WERI-Rb-1 (cell line): ENCODE measurements at places on chromosomes 7 and 10.

GRCh38 chr7:129882531-129882930 is 70.2 kb downstream of the UBE2H start:
- no peak for DNase-seq

- no peak for DNase-seq
Measured at GRCh38 chr7:136971776-136972175, 103.3 kb downstream of the CHRM2 start.

- no peak for DNase-seq
Measured at GRCh38 chr7:30814700-30815387, 43.6 kb downstream of the MINDY4 start.

GRCh38 chr7:66950763-66951162 is 29.7 kb downstream of the TMEM248 start:
- DNase-seq, result peak; percentile 67

DNA sequence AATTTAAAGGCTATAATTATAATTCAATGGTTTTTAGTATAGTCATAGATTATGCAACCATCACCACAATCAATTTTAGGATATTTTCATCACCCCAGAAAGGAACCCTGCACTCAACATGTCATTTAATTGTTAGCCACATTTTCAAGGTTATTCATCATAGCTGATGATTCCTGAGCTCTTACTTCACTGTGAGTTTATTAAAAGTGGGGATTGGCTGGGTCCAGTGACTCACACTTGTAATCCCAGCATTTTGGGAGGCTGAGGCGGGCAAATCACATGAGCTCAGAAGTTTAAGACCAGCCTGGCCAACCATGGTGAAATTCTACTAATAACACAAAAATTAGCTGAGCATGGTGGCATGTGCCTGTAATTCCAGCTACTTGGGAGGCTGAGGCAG is 787 bp downstream of the CCL26 start:
- no peak for DNase-seq

GRCh38 chr10:30999070-30999712 is 32.5 kb downstream of the ZNF438 start:
- no peak for DNase-seq

- DNase-seq, result no peak
Measured at GRCh38 chr7:37211097-37211880, 237.4 kb downstream of the ELMO1 start.

- DNase-seq, result no peak
Measured at GRCh38 chr7:15016766-15017165, 114.2 kb upstream of the DGKB start.
